Endothelial cell of coronary artery (primary cell): ENCODE measurements at places on chromosomes 12 and 14. TPM values are rescaled to one million over a fixed set of nuclear protein-coding genes. Genes with fewer than 3 reads are reported as not detected.

Gene TBX5
- total RNA-seq = 0.19 TPM in 1 of 2 replicates, not detected in the other

Gene TSPAN19
- 0.09 TPM in 1 of 2 replicates, not detected in the other for total RNA-seq

Gene BBS10
- total RNA-seq = 8.7 and 15.0 TPM in 2 replicates

Gene DCN
- total RNA-seq = 0.36 and 21.3 TPM in 2 replicates

Gene ASB8
- total RNA-seq = 10.8 and 11.4 TPM in 2 replicates

Gene FRS2
- 12.4 and 18.0 TPM in 2 replicates for total RNA-seq

Gene AICDA
- total RNA-seq = not detected in 2 replicates

Gene MON2
- total RNA-seq = 17.6 and 35.5 TPM in 2 replicates

Gene NTF3
- 2.3 TPM in 1 of 2 replicates, not detected in the other for total RNA-seq

Gene SAMD15
- total RNA-seq = 0.94 and 2.6 TPM in 2 replicates

Gene HOXC12
- total RNA-seq = not detected in 2 replicates

Gene PTPRR
- 0.99 and 3.2 TPM in 2 replicates for total RNA-seq

Gene RTL1
- total RNA-seq = not detected in 2 replicates

Gene EGLN3
- 1.5 and 13.1 TPM in 2 replicates for total RNA-seq

Gene TRAFD1
- total RNA-seq = 22.7 and 29.6 TPM in 2 replicates

Gene TAS2R46
- 1.3 and 3.1 TPM in 2 replicates for total RNA-seq

Gene TMEM229B
- total RNA-seq = under 0.01 and 0.19 TPM in 2 replicates

Gene TAS2R20
- 1.9 and 4.1 TPM in 2 replicates for total RNA-seq

Gene RPL10L
- not detected in 2 replicates for total RNA-seq

Gene CCDC38
- total RNA-seq = not detected in 2 replicates

Gene SLC39A5
- not detected in 2 replicates for total RNA-seq

Gene BIN2
- not detected in 2 replicates for total RNA-seq

Gene NUMB
- total RNA-seq = 39.6 and 40.9 TPM in 2 replicates

Gene CCDC197
- total RNA-seq = not detected in 2 replicates

Gene TAS2R31
- 2.4 and 5.1 TPM in 2 replicates for total RNA-seq

Gene KLHL33
- total RNA-seq = not detected in 2 replicates

Gene RASAL1
- not detected in 2 replicates for total RNA-seq

Gene INHBC
- not detected in 2 replicates for total RNA-seq

Gene PLEKHD1
- total RNA-seq = under 0.01 TPM in 1 of 2 replicates, not detected in the other

Gene RNASE4
- 6.6 and 6.7 TPM in 2 replicates for total RNA-seq

Gene IL22
- not detected in 2 replicates for total RNA-seq

Gene PARPBP
- 8.9 and 15.3 TPM in 2 replicates for total RNA-seq

Gene GZMB
- total RNA-seq = not detected in 2 replicates

Gene FAM222A
- 0.27 and 0.38 TPM in 2 replicates for total RNA-seq

Gene CLMN
- total RNA-seq = 2.5 and 3.8 TPM in 2 replicates

Gene C12orf42
- total RNA-seq = not detected in 2 replicates

Gene RPS29
- 1,266 and 2,197 TPM in 2 replicates for total RNA-seq
